ENCODE measurements at places on chromosomes 6 and 20. TPM values are rescaled to one million over a fixed set of nuclear protein-coding genes. Genes with fewer than 3 reads are reported as not detected.

DNA sequence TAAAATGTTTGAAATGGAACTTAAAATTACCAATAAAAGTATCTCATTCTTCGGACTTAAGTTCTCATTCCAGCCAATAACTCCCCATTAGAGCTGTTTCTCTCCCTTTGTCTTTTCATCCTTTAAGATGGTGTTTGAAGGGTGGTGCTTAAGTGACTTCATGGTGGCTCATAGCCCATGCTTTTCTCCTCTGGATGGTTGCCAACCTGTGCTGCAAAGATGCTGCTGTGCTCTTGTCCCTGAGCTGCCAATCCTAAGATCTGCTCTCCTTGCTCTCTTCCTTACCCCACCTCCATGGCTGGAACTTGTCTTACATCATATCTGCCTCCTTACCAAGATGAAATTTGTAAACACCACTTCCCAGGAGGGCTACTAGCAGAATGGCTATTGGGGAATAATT lies 31.6 kb upstream of the PNRC1 start:
- DNase-seq = no peak

DNA sequence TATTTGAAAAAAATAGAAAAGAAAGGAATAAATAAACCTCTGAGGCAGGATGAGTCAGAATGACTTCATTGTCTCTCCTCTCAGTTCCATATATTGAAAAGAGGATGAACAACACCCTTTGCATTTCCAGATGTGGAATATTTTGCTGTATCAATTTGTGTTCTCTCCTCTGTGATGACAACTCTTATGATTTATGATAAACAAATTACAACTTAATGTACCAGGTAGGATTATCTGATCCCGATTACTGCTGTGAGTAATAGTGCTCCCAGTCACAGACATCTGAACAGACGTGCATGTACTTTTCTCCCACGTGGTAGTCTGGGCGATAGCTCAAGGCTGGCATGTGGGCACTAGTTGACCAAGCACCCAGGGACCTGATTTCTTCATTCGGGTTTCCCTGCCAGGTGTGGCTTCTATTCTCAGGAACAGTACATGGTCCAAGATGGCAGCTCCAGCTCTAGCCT lies 142.1 kb upstream of the SULF2 start:
- no peak for DNase-seq

- DNase-seq = no peak
Observed at GRCh38 chr6:106579281-106579680, 50.0 kb downstream of the RTN4IP1 start.

DNA sequence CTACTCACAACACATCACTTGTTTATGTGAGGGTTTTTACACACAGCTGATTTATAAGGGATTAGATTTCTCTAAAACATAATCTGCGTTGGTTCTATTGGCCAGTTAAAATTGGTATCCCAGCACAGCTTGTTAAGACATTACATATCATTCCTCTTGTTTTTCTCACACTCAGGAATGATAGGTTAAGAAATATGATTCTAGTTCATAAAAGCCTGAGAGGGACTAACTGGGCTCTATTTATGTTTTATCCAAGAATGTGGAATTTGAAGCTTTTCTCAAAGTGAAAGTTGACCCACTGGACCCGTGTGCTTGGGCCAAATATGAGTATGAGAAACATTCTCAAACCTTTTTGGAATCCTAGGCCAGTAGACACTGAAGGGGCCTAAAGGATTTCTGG lies 117.3 kb downstream of the TMEM170B start:
- no peak for DNase-seq

The SLC52A3 gene
- 0.46 TPM for total RNA-seq

GRCh38 chr20:57871237-57871632 lies 161.4 kb upstream of the PMEPA1 start:
- no peak for DNase-seq

DNA sequence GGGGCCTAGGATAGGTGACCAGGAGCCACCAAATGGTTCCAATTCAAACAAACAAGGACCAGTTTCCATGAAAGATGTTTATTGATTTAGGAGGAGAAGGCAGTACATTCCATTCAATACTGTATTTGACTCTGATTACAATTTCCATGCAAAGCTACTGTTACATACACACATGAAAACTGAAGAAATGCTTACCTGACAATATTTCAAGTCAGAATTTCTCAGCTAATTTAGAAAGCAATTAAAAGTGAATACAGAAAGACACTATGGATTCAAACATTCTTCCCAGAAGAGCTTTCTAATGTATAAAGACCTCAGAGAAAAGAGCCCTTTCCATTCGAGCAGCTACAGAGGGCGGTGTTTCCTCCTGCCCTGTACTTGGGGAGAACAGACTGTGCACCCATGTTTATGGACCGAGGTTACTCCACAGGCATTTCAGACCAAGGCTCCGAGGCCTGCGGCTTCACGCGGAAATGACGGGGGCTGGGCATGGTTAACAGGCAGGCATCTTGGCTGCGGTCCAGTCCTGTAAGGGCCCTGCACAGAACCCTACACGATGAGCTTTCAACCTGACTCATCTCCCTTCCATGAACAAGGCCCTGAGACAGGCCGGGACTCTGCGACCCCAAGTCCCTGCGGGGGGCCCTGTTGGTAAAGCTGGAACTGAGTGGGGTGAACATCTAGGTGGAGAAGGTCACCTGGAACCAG lies 25.7 kb upstream of the TCFL5 start:
- no peak for DNase-seq

DNA sequence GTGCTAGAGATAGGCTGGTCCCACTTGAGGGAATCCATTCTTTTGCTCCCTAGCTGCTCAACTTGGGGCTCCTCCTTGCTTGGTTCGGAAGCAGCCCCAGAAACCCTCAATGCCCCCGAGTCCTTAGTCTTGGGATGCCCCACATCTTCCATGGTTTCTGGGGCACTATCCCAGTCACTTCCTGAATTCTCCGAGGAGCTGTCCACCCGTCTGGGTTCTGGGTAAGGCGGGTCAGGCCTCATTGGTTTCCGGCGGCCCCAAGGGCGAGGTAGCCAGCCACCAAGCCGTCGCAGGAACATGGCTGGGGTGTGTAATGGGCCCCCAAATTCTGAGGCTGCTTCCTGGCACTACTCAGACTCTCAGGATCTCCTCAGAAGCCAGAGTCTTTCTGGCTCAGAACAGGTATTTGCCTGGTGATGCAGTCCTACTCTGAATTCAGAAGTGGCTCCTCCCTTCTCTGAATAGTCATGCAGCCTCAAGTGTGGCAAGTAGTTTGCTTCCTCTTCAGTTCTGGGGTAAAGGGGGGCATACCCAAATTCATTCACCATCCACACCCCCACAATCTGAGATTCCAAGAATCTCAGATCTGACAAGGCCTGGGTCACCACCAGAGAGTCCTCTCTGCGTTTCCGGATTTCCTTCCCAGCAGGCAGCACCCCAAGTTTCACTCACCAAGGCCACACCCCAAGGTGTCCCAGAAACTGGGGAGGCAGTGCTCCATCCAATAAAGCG lies 763 bp downstream of the C6orf47 start:
- DNase-seq = no peak

DNA sequence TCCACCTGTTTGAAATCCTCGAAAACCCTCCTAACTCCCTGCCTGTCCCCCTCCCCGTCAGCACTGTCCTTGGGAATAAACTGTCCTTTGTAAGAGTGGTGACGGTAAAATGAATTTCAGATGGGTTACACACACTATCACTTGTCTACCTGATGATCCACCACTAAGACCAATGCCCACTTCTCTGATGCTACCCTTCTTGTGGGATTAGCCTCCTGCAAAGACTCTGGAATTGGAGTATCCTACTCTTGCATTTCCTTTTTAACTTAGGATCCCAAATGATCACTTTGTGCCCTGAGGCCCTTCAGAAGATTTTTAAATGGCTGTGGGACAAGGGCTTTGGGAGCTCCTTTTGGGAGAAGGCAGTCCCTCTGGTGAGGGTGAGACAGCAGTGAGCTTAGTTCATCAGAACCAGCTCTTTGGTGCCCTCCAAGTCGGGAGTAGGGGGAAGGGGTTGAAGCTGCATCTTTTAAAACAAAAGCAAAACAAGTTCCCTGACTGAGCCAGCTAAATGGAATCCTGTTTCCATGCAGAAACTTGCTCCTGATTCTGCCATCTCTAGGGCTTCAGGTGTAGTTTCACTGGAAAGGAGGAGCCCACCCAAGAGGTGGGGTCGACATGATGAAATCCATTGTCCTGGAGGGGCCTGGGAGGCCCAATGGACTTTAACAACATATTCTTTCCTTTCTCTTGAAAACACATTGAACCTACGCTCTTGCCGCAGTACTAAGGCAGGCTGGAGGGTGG lies 86.5 kb downstream of the ASXL1 start:
- no peak for DNase-seq

The CPNE5 gene
- total RNA-seq = 0.58 TPM

GRCh38 chr6:15817100-15817499 lies 154.3 kb upstream of the DTNBP1 start:
- DNase-seq = no peak

- no peak for DNase-seq
Observed at GRCh38 chr6:148830614-148831013, 83.8 kb downstream of the UST start.

- DNase-seq = no peak
Observed at GRCh38 chr20:40146071-40146470, 543.0 kb downstream of the MAFB start.

- no peak for DNase-seq
Observed at GRCh38 chr6:130647246-130647645, 180.0 kb upstream of the SMLR1 start.

- peak; percentile 99 for DNase-seq
Observed at GRCh38 chr6:26351544-26351953, 13.4 kb upstream of the BTN3A2 start.

DNA sequence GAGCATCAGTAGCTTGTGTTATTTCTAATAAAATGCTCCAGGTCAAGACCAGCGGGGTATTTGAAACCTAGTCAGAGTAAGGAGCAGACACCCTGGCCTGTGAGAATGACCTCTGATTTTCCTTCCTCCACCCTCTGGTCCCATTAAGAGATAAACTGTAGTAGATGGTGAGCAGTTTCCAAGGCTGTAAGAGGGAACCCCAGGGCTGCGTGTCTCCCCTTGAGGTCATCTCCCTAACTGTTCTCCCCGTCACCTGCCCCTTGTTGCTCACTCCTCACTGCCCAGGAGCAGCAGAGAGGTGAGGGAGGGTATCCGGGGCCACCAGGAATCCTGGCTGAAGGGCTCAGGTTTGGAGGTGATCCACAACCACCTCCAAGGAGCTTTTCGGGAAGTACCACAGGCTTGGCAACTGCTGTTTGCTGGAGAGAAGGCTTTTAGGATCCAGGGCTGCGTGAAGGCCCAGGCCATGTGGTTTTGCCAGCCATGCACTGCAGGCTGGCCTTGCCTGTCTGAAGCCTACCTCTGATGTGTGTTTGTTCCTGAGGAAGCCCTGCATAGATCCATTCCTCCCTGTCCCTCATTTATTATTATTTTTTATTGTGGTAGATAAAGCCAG lies 62.5 kb downstream of the RREB1 start:
- no peak for DNase-seq

The CSE1L gene
- 136 TPM for total RNA-seq

GRCh38 chr20:38139977-38140753 lies 24.9 kb downstream of the TGM2 start:
- no peak for DNase-seq

DNA sequence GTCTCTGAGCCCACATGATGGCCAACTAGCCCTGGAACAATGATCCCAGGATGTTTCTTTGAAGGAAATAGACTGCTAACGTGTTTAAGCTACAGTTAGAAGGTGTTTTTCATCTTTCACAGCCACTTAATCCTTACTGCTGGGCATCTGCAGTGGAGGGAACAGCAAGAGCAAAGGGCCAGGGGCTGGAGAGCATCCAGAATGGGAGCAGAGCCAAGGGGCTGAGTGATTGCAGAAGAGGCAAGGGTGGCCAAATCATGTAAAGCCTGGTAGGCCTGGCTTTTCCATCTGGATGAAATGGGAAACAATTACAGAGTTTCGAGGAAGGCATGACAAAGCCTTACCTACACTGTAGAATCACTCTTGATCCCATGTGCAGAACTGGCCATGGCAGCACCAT lies 18.7 kb upstream of the LAMP5 start:
- no peak for DNase-seq

The HEBP2 gene
- total RNA-seq = 83.9 TPM

DNA sequence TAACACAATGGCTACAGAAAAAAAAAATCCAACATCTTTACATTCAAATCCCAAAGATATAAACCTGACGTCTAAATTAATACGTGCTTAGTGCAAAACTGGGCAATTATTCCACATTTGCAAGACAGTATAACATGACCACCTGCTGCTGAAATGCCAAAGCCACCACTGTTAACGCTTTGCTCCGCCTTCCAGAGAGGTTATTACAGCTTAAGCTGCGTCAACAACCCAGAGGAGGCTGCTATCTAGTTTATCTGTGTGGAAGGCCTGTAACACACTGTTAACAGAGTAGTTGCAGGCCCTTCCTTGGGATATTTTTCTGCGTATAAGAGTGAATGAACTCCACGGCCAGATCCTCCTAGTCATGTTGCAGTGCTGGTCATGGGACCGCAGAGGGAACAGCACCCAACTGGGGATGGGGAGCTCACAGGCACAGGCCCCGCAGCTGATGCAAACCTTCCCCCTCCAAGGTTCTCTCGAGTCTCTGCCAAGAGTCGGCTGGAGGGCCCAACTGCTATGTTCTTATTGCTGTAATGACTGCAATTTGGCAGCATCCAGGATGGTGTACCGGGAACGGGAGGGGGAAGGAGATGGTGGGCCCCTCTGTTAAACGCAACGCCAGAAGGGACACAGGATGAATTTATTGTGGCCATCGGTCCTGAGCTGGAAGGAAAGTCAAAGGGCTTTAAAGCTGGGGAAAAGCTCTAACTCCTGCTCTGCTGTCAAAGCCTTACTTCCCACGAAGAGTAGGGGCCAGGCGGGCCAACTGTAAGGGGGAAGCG lies 993 bp upstream of the NCOA7 start:
- DNase-seq = no peak

DNA sequence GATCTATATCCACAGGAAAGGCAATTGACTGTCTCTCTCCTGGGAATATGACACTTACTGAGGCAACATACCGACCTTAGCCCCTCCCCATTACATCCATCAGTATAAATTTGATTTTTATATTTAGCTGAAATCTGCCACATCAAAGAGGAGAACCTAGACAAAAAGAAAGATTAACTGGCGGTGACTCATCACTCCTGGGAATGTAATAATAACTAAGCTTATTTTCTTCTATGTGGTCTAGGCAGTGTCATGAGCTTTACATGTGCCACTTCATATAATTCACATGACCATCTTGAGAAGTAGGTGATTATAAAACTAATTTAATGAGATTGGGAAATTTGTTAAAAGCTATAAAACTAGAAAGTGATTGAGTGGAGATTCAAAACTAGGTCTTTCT lies 520.0 kb upstream of the HS3ST5 start:
- DNase-seq = no peak

The HLA-DRB1 gene
- not detected for total RNA-seq

- DNase-seq = no peak
Observed at GRCh38 chr20:62304331-62305148, 1.7 kb downstream of the ADRM1 start.

DNA sequence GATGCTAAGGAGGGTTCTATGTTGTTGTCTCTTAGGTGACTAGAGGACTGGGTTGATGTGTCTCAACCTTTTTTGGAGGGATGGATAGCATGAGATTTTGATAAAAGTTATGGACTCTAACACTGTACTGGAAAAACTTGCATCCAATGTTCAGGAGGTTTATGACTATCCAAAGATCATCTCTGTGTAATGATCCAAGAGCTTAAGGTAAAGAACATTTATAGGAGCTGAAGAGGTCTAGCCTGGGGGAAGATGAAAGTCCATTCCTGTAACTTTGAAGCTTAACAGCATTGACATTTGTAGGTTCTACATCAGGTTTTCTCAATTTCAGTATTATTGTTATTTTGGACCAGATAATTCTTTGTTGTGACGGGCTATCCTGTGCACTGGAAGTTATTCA lies 48.9 kb downstream of the ESF1 start:
- no peak for DNase-seq

The MRAP2 gene
- total RNA-seq = not detected

Measured in epithelial cell of proximal tubule (primary cell).